ENCODE measurements at places on chromosomes 4 and X.

DNA sequence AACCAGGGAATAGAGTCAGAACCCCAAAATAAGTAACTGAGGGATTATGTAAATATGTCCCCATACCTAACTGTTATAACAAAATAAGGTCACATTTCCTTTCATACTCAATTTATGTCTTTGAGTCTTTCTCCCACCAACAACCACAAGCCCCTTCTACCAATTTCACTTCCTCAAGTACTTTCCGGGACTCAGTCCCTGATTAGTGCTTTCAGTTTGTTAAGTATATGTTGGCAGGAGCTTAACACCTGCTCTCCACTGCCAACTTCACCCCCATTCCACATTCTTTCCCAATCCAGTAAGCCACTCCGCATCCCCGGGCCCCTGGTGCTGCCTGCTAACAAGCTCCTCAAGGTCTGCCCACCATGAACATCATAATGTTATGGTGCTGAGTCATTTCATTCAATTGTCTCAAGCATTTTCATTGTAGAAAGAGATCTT is 71.3 kb upstream of the SPRY1 start:
- DNase-seq: peak; percentile 77

GRCh38 chr4:12697970-12698369 is 786.2 kb downstream of the RAB28 start:
- DNase-seq: no peak

- no peak for DNase-seq
Observed at GRCh38 chr4:172836661-172837060, 331.9 kb upstream of the GALNT7 start.

DNA sequence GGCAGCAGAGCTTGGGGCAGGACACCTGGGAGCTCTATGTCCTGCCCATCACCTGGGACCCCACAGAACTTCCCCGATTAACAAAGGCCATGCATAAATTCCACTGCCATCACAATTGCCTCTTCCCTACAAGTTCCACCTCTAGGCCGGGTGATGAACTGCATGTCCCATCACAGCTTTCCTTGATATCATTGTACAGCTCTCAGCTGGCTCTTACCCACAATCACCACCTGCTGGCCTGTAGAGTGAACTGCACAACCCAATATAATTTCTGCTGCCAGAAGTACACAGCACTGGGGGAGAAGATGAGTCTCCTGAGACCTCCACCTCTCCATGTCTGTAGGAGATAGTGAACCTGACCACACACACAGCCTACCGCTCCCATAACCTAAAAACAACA is 285.0 kb upstream of the AADAT start:
- peak; percentile 47 for DNase-seq

DNA sequence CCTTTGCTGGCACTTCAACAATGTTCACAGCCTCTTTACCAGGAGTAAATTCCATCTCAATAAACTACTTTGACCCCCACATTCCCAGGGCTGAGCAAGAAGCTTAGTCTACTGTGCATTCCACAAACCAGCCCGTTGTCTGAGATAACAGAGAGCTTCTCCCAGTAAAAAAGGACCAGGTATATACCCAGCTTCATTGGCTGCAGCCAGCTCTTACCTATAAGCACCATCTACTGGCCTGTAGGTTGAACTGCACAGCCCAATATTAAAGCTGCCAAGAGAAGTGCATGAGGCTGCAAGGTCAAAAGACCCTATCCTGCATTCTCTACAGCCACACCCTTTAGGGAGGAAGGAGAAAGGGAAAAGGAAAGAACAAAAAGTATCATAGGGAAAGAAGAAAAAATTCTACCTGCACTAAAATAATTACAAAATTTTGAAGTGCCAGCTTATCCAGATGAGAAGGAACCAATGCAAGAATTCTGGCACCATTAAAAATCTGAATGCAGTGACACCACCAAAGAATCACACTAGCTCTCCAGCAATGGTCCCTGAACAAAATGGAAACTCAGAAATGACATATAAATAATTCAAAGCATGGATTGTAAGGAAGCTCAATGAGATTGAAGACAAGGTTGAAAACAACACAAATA is 45.7 kb upstream of the INTU start:
- DNase-seq: peak; percentile 24
